ENCODE measurements at places on chromosomes 7 and 10.
A peak's percentile ranks its signal among the peaks of the same experiment; 100 is the strongest.

- DNase-seq, result peak; percentile 91
Observed at GRCh38 chr10:103676851-103677417, 178.4 kb downstream of the SH3PXD2A start.

DNA sequence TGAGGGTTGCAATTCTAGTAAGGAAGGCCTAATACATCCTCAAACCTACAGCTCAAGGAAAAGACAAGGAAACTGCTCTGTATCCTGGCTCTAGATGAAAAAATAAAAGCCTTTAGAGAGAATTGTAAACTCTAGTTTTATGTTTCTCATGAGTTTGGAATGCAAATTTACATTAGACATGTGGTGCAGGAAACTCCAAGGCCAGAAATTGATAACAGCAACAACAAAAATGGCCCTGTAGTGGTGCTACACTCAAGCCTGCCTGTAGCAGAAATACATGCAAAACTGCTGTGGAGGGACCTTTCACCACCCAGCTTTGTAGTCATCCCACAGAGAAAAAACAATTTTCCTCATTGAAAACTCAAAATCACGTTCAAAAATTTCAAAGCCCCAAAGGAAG is 546.7 kb upstream of the LRRN3 start:
- peak; percentile 16 for DNase-seq

DNA sequence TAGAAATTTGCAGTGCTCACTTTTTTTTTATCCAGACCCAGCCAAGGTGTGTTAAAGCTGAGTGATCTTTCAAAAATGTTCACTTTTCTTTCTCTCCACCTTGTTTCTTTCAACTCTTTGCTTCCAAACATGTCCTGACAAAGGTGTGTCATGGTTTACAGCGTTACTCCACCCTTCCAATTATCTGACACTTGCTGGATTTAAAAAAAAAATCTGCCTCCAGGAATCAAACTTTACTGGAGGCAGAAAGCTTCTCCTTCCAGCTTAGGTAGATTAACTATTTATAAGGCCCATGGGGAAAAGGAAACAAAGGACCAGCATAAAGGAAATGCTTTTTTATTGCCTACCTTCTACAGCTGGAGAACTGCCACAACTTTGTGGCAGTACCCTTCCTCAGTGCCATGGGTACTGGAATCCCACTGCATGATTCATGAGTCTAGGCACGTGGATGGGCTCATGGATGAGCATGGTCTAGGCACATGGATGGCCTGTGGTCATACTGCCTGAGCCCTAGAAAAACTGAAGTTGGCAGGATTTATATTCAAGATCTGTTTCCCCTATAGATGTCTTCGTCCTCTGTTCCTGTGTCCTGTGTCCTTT is at the start of gene COL17A1:
TSS of gene COL17A1 (minus strand) at position 80 of the 600 bp plus-strand sequence. CDS start 5,207 bp downstream, outside the sequence.
- no peak for DNase-seq

- peak; percentile 62 for DNase-seq
Observed at GRCh38 chr7:48274662-48275061, 103.4 kb downstream of the ABCA13 start.

DNA sequence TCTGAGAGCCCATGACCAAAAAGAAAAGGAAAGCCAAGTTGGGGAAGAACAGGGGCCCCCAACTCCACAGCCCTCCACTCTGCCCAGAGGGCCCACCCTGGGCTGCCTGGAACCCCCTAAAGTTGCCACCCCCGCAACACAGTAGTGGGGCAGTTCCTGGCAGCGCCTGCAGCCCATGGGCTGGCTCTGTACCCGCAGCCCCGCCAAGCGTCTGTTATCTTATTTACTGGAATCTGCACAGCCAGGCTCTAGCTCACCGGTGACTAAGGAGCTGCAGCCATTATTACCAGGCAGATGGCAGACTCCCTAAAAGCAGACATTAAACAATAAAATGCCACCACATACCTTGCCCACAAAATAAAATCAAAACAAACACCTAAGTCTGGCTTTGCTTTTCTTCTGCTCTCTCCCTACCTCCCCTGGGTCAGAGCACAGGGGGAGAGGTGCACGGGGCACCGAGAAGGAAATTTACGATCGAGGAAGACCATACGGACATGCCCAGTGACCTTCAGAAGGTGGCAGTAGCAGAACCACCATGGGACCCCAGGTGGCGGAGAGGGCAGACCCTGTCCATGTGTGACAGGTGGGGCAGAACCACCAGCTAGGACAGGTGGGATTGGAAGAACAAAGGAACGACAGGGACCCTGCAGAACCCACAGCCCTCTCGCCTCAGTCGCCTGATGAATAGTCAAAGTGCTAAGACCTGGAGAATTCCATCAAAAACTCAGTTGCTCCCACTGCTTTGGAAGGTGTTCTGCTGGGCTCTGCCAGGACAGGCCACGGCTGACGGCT is 66.3 kb downstream of the PRKAG2 start:
- no peak for DNase-seq

GRCh38 chr7:144826208-144826607 is 9.6 kb downstream of the TPK1 start:
- DNase-seq, result peak; percentile 7

GRCh38 chr10:55374060-55374459 is 573.0 kb upstream of the PCDH15 start:
- DNase-seq, result no peak

DNA sequence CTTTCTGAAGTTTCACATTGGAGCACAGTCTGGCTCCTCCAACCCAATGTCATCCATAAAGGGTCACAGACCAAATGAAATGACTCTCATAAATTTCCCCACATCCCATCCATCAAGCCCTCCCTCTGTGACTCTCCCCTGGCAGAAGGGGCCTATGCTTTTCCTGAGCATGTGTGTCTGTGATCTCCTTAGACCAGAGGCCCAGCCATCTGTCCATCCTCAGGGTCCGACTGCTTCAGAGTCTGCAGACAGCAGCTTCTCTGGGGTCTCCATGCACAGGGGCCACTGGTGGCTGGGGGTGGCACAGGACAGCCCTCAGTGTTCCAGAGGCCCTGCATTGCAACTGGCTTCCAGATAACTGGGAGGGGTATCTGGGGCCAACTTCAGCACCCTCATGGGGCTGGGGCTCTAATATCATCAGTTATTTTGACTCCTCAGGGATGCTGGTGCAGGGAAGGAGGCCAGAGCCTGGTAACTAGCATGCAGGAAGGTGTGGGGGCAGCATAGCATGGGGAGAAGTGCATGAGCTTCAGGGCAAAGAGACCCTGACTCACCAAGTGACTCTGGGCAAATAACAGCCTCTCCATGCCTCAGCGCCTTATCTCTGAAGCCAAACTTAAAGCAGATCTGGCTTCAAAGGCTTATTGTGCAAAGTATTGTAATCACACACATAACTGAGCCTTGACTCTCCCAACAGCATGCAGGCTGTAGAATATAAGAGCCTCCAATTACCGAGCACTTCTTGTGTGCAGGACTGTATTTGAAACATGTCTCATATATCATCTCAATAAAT is 266.9 kb downstream of the GRID1 start:
- DNase-seq, result no peak

DNA sequence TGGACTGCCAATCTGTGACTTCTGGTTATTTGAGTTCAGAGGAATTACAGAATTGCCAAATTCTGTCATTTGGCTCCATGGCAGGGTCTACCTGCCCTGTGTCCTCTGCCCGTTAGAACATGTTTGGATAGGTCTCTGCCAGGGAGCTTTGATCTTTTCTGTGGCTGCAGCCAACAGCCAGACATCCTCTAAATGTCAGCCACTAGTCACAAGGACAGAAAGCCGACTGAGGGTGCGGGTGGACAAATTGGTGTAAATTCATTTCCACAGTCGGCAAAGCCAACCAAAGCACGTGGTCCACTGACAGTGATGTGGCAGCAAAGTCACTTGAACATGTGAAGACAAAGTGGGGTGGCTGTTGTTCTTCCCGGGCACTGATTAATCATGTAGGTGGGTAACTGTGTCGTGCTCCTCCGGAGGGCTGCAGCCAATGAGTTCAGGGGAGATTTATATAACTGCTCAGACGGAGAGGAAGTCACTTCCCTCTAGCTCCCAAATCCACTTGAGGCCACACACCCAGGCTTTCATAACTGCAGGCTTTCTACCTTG is 26.7 kb upstream of the CAMK1D start:
- DNase-seq, result no peak

GRCh38 chr7:23468526-23469149 is 1.7 kb downstream of the IGF2BP3 start:
- DNase-seq, result no peak

DNA sequence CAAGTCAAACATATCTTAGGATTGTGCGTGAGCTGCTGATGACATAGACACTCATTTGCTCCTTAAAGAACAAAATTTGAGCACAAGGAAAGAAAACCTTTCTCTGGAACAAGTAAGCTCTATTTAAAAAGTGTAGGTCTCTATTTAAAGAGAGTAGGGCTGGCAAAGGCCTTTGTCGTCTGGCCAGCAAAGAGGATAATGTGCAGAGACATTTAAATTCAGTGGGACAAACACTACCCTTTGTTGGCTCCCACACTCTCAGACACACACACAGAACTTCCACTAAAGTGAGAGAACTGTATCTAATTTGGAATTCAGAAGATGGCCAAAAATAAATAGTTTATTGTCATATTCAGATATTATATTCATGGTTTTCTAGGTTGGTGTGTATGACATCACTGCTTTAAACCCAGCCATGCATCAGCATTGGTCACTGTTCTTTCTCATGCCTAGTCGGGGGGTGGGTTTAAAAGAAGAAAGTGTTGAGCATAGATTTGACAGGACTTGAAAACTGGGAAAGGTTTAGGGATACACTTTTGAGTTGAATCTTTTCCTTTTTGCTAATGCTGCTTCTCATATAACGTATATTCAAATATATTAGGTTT is 49.5 kb upstream of the HDAC9 start:
- DNase-seq, result no peak

GRCh38 chr10:131722525-131723264 is 178.1 kb upstream of the PPP2R2D start:
- no peak for DNase-seq

- no peak for DNase-seq
Observed at GRCh38 chr10:3241967-3242650, 69.5 kb upstream of the PITRM1 start.

- DNase-seq, result no peak
Observed at GRCh38 chr10:9807846-9808245, 1209.8 kb upstream of the CELF2 start.

GRCh38 chr10:80498078-80498832 is 39.4 kb upstream of the SH2D4B start:
- no peak for DNase-seq

DNA sequence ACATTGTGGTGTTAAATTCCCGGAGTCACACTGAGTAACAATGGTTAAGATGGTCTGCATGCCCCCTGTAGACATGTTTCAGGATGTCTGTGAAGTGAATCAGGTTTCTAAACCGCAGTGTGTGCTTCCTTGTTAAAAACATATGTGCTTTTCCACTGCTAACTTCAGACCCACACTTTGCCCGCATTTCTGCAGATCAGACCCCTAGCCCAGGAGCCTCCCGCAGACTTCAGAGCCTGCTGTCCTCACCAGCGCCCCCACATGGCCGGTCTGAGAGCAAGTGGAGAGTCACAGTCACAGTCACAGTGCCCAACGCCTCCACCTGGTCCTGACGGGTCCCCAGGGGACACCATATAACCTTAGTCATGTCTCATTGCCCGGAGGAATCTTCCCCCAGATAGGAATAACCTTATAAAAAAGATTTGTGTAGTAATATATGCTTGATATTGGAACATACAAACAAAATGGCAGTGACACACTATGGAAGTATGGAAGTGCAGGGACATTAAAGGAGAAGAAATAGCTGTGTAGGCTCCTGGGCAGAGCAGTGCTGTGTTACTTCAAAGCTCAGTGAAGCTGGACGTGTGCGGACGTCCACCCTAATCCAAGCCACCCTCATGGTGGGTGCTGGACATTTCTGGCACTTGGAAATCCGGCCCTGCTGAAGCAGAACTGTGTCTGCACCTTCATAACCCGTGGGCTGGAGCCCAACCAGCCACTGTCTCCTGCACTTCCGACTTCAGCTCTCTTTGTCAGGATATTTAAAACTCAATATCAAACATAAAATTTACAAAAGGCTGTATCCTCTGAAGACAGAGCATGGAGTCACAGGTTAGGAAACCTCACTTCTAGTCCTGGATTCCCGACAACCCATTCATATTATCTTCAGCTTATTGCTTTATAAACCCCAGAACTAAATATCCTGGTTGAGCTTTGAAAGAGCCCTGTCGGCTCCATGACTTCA is 29.0 kb downstream of the GSTO2 start:
- peak; percentile 93 for DNase-seq

DNA sequence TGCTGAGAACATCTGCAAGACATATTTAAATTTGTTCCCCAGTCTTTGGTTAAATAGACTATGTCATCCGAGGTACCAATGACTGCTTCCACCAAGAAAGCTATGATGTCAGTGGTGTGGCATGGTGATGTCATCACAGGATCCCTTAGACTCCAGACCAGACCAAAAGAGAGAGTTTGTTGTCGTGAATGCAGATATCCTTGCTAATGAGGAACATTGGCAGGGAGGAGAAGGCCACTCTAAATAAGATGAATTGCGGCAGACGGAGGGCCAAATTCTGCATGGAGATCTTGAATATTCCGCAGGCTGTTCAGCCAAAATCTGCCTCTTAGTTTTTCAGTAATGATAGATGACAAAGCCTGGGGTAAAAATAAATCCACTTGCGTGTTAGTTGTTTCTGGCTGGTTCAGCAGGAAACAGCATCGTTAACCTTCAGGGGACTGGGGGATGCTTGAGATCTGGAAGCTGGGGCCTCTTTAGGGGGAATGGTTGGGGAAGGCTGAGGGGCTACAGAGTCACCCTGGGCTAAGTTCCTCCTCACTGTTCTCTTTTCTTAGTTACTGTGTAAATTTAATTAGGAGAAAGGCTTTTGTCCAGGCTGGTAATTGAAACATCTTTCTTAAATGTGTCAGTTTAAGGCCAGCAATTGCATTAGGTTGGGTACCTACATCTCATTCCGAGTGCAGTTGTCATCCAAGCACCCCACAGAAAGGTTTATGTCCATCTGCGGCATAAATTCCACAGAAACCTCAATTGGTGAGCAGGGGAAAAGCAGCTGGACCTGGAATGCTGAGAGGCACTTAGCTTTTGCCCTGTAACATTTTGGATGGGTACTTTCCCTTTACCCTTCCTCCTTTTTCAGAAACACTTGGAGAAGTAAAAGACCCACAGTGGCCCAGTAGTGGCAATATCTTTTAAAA is 11.6 kb upstream of the CAMK1D start:
- DNase-seq, result peak; percentile 57
